ENCODE measurements at places on chromosomes 1 and 21. TPM values are rescaled to one million over a fixed set of nuclear protein-coding genes. Genes with fewer than 3 reads are reported as not detected.
A peak's percentile ranks its signal among the peaks of the same experiment; 100 is the strongest.

DNA sequence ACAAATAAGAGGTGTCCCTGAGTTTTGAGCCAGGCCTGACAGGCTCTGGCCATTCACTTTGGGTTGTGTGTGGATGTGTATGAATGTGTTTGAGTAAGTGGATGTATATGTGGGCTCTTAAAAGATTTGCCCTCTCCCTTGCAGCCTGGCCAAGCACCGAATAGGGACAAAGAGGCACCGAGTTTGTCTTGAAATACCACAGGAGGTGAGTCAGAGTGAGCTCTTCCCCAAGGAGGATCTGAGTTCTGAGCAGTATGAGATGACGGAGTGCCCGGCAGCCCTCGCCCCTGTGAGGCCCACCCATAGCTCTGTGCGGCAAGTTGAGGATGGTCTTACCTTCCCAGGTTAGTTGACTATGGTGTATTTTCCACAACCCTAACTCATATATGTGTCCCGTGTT lies 19.0 kb downstream of the KDM4A start:
- H3K27ac ChIP-seq: no peak overlapping the region
- peaks cover 70% of the 10 kb centered on the region for H3K36me3 ChIP-seq
- DNase-seq: no peak
- no peak overlapping the region for H3K4me3 ChIP-seq

GRCh38 chr1:11143907-11144306 lies 44.2 kb upstream of the EXOSC10 start:
- peaks cover 6% of the 10 kb centered on the region for H3K4me1 ChIP-seq
- H3K4me3 ChIP-seq: no peak overlapping the region
- H3K27ac ChIP-seq: no peak overlapping the region
- no peaks in the 10 kb centered on the region for H3K27me3 ChIP-seq
- peaks cover 30% of the 10 kb centered on the region for H3K36me3 ChIP-seq

DNA sequence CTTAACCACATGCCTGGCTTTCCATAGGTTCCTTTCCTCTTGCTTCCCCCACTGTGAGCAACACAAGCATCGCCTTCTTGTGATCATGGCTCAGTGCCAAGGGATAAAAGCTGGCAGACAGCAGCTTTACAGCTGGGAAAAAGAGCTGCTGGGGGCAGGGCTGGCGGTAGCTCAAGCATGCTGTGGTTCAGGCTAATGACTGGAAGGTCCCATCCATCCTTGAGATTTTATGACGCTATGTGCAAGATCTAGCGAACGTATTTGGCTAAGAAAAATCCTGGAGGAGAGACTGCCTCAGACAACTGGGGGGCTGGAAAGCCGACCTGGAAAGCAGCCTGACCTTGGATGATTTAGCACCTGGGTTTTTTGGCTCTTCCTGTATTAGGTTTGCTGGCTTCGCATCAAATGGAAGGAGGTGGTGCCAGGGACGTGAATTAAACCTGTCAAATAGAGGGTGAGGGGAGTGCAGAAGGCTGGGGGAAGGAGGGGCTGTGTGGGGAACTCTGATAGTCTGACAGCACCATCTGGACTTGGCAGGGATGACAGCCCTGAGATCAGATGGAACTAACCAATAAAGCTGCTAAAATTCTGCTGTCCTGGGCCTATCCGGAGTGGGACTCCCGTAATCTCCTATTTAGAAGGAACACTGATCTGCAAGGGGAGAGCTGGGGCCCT lies 34.8 kb downstream of the ZMYND12 start:
- H3K36me3 ChIP-seq: no peaks in the 10 kb centered on the region
- H3K27me3 ChIP-seq: peaks cover 5% of the 10 kb centered on the region
- H3K4me1 ChIP-seq: no peaks in the 10 kb centered on the region

DNA sequence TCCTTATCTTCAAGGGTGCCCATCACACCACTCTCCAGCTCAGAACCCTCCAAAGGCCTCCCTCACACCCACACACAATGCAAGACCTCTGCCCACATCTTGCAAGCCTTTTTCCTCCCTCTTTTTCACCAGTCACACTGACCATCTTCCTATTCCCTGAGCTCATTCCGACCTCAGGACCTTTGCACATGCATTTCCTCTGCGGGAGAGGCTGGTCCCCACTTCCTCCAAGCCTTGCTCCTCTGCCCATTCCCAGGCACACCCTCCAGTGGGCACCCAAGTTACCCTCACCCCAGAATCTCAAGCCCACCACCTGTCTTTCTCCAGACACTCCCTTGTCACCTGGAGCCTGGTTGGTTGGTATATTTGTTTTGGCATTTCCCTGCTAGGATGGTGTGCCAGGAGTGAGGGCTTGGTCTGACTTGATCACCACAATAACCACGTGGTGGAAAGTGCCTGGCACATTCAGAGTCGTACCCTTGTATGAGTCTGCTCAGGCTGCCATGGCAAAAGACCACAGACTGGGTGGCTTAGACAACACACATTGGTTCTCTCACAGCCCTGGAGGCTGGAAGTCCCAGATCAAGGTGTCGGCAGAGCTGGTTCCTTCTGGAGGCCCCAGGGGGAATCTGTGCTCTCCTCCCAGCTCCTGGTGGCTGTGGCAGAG lies 13.2 kb downstream of the MX2 start:
- no peaks in the 10 kb centered on the region for H3K27me3 ChIP-seq
- peak overlapping the region; percentile 78 for H3K27ac ChIP-seq
- DNase-seq: peak; percentile 37
- peaks cover 41% of the 10 kb centered on the region for H3K36me3 ChIP-seq
- H3K4me1 ChIP-seq: peaks cover 60% of the 10 kb centered on the region

DNA sequence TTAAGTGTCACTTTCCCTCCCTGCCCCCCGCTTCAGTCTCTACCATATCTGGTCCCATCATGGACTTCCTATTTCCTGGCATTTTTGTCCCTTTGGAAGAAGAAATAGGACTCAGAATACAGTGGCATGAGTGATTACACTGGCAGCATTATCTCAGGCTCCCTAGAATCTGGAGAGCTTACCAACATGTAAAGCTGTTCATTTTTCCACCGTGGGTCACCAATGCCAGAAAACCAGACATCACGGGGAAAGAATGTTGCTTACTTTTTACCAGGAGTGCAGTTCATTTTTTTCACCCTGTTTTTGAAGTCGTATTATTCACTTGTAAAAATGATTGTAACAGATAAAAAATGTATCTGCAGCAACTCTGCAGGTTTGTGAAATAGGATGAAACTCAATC lies 44.8 kb downstream of the BACH1 start:
- no peaks in the 10 kb centered on the region for H3K27me3 ChIP-seq
- peaks cover 27% of the 10 kb centered on the region for H3K4me1 ChIP-seq
- H3K27ac ChIP-seq: no peak overlapping the region

The MX1 gene
- 723 TPM for total RNA-seq

DNA sequence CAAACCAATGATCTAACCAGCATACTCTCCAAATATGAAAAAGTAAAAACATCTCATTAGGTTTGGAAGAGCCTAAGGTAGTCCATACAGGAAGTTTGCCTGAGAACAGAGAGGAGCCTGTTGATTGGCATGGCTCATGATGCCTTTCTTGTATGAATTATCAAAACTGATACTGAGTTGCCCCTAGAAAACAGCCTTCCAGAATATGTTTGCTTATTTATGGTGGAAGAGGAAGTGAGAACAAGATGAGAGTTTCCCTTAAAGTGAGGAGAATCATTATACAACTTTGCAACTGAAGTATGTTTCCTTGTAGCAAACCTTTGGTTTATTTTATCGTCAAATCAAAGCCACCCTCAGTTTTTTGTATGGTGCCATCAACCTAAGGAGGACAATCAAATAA lies 23.8 kb upstream of the KIAA1614 start:
- no peak overlapping the region for H3K27ac ChIP-seq
- no peaks in the 10 kb centered on the region for H3K27me3 ChIP-seq
- no peak for DNase-seq
- H3K4me3 ChIP-seq: no peak overlapping the region
- H3K36me3 ChIP-seq: no peaks in the 10 kb centered on the region
- peaks cover 8% of the 10 kb centered on the region for H3K4me1 ChIP-seq

- peaks cover 10% of the 10 kb centered on the region for H3K36me3 ChIP-seq
- no peak overlapping the region for H3K27ac ChIP-seq
- peak; percentile 12 for DNase-seq
- no peaks in the 10 kb centered on the region for H3K27me3 ChIP-seq
- H3K4me3 ChIP-seq: no peak overlapping the region
These were observed 23.3 kb downstream of the TFF3 start for GRCh38 chr21:42291751-42292562.

The DNAJC16 gene
- total RNA-seq: 19.6 TPM

DNA sequence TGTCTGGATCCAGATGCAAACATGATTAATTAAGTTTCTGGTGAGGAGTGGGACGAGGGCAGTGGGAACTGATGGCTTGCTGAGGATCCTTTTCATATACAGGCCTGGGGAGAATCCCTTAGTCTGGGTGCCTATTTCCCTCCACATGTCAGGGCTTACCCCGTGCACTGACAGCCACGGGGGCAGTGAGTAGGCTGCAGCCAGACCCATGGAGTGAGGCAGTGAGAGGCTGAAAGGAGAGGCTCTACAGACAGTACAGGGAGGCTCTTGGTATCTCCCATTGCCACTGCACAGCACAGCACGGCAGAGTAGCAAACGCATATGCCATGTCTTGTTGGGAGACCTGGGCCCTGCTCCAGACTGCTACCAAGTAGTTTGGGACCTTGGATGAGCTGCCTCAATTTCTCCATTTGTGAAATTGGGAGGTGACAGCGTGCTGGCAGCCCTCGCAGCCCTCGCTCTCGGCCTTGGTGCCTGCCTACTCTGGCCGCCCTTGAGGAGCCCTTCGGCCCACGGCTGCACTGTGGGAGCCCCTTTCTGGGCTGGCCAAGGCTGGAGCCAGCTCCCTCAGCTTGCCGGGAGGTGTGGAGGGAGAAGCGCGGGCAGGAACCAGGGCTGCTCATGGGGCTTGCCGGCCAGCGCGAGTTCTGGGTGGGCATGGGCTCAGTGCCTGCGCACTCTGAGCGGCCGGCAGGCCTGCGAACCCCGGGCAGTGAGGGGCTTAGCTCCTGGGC lies 35.3 kb upstream of the HAO2 start:
- DNase-seq: no peak
- no peak overlapping the region for H3K27ac ChIP-seq
- no peaks in the 10 kb centered on the region for H3K36me3 ChIP-seq
- H3K4me3 ChIP-seq: no peak overlapping the region

DNA sequence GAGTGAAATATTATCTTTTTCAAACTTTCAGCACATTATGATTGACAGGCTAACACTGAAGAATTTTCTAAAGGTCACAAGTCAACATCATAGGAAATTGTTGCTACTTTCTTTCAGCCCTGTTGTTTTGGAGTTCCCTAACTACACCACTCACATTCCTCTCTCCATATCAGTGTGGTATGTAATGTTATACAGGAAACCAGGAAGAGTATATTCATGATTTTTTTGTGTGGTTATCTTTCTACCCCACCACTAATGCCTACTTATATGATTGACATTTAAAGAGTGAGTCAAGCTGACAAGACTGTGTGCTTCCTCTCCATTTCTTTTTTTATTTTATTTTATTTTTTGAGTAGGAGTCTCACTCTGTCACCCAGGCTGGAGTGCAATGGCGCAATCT lies 47.8 kb upstream of the PRDM2 start:
- H3K27ac ChIP-seq: no peak overlapping the region
- no peaks in the 10 kb centered on the region for H3K36me3 ChIP-seq
- H3K4me1 ChIP-seq: no peaks in the 10 kb centered on the region
- H3K4me3 ChIP-seq: no peak overlapping the region
- no peak for DNase-seq

DNA sequence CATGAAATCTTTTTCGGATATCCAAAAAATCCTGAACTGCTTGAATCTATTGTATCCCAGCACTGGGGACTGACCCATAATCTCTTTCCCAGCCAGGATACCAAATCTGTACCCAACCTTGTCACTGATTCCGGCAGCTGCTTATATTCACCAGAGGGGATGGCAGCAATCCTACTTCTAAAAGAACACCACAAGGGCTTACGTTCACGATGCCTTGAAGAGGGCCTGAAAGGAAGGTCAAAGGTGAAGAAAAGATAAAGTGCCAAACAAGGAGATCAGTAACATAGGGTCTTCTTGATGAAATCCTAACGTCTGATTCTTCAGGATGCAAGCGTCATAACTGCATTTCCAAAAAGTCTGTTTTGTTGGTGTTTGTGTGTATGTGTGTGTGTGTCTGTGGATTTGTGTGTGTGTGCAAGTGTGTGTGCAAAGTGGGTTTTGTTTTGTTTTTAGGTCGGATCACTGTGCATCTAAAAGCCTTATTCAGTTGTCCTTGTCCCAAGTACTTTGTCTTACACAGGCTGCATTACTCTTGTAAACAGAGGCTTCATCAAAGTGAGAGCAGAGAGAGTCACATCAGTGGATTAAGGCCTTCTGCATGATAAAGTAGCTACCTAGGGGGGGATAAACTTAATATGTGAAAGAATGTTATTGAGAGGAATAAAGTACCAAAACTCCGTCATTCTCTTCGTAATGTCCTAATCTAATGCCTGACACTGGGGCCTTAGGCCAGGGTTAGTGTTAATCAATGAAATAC lies 179.3 kb downstream of the BARHL2 start:
- no peaks in the 10 kb centered on the region for H3K36me3 ChIP-seq
- H3K4me3 ChIP-seq: no peak overlapping the region
- DNase-seq: no peak
- H3K4me1 ChIP-seq: no peaks in the 10 kb centered on the region
- H3K27ac ChIP-seq: no peak overlapping the region
- H3K27me3 ChIP-seq: peaks cover 2% of the 10 kb centered on the region

The ACP6 gene
- 10.8 TPM for total RNA-seq

The PTAFR gene
- 0.56 TPM for total RNA-seq

- H3K4me3 ChIP-seq: no peak overlapping the region
- H3K4me1 ChIP-seq: no peaks in the 10 kb centered on the region
- no peaks in the 10 kb centered on the region for H3K36me3 ChIP-seq
- DNase-seq: no peak
- H3K27ac ChIP-seq: no peak overlapping the region
These were observed 20.5 kb downstream of the PLA2G4A start for GRCh38 chr1:186849271-186849671.

DNA sequence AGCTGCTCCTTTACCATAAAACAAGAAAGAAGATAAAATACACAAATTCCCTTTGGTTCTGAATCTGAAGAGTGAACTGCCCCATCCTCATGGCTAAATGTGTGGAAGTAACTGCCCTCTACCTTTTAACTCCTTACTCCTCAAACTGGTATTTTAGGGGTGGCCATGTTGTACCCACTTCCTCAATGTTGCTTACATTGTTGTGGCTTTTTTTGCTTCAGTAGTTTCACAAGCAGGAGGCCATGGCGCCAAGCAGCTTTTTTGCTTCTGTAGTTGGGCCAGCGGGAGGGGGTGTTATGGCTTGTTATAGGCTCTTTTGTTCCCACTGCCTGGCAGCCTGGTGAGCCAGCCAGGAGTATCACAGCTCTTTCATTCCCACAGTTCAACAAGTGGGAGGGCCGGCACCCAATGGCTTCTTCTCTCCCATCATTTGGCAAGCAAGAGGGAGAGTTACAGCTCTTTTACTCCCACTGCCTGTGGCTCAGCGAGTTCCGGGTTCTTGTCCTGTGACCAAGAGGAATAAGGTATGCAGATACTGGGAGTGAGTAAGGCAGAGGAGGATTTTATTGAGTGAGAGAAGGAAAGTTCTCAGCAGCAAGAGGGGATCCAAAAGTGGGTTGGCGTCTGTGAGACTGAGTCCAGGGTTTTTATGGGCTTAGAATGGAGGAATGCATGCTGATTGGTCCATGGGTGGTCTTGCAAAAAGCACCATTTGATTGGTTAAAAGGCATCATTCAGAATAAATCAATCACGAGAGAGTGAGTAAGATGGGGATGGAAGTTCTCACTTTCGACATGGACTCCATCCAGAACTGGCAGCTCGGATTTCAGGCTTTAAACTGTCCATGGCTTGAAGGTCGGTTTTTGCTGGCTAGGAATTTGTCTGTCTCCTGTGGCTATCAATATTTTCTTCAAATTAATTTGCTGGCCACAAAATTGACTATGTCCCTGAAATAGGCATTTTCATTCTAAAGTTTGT lies 429.6 kb downstream of the HLX start:
- H3K27me3 ChIP-seq: peaks cover 2% of the 10 kb centered on the region
- no peak for DNase-seq
- H3K27ac ChIP-seq: no peak overlapping the region
- H3K4me1 ChIP-seq: no peaks in the 10 kb centered on the region
- no peak overlapping the region for H3K4me3 ChIP-seq
